ENCODE measurements at places on chromosomes 11 and 22.

GRCh38 chr22:40406063-40406890 lies 35.9 kb downstream of the SGSM3 start:
- DNase-seq, result no peak

- no peak for DNase-seq
These were observed 352 bp downstream of the C22orf23 start for GRCh38 chr22:37953062-37953436.

- peak; percentile 83 for DNase-seq
These were observed at the start of gene RELA for GRCh38 chr11:65662799-65663638. Gene RELA (minus strand): TSS chr11:65662916. CDS start chr11:65662832, 84 bp downstream.

- no peak for DNase-seq
These were observed 33.8 kb upstream of the SCUBE1 start for GRCh38 chr22:43376765-43377547.

GRCh38 chr11:34825670-34826383 lies 90.4 kb downstream of the APIP start:
- DNase-seq, result no peak

DNA sequence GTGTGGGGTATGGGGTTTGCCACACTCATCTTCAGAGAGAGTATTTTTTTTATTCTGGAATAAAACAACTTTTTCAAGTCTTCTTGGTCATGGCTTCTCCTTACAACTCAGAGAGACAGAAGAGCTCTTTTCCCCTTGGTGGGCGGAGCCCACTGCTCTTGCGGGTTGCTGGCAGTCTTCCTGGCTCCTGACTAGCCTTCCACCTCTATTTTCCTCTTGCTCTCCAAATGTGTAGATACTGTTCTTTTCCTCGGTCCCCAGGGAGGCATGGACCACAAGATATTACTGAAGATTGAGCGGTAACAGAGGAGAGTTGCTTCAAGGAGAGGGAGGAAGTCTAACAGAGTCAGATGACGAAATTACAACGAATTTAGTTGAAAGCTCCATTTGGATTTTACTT lies 210.6 kb downstream of the NTM start:
- no peak for DNase-seq

DNA sequence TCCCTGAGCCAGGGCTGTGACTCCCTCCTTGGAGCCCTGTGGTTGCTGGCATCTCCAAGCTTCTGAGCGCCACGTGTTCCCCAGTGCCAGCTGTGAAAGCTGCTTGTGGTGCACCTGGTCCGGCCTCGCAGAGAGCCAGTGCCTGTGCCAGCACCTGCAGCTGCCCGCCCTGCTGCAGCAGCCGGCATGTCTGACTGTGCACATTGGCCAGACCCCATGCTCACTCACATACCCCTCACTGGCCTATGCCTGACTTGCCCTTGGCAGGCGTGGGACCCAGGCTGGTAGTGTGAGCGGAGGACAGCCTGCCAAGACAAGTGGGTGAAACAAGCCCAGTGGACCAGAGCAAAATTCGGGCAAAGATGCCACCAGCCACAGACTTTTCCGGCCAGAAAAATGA lies 9.8 kb downstream of the MRPL48 start:
- no peak for DNase-seq

DNA sequence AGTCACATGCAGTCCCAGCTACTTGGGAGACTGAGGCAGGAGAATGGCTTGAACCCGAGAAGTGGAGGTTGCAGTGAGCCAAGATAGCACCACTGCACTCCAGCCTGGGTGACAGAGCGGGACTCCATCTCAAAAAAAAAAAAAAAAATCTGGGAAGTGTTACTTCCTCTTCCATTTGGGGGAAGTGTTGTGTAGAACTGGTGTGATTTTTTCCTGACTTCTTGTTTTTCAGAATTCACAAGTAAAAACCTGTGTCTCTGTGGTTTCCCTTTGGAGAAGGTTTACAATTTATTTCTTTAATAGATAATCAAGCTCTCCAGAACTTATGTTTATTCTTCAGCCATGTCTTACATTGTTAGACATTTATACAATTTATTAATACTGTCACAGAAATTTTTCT lies 396.1 kb downstream of the BRD1 start:
- DNase-seq, result no peak

DNA sequence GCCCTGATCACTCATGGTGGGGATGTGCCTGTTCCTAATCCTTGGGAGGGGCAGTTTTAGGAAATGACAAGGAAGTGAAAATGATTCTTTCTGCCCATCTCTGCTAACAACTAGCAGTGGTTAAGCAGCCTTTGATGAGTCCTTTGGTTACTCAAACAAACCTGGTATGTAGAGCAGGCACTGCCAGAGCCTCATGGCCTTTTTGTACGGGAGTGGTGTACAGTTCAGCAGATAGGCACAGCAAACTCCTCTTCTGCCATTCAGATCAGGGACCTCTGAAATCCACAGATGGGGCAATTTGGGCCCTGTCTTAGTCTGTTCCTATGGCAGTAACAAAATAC lies 66.2 kb downstream of the FZD4 start:
- no peak for DNase-seq

DNA sequence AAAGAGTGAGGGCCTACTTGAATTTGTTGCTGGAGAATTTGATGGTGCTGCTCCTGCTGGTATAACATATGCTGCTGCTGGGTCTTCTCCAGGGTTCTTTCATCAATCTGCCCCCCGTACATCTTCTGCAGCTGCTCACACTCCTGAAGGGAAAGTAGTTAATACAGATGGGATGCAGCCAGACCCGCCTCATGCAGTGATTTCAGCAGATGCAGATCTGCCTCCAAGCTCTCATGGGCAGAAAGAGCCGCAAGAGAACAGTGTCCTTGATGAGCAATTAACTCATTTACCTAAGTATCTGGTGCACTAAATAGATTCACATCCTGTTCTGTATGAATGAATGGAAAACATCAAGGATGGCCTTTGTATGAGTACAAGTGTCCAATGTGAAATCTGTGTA lies 24.8 kb upstream of the APOA1 start:
- DNase-seq, result no peak

DNA sequence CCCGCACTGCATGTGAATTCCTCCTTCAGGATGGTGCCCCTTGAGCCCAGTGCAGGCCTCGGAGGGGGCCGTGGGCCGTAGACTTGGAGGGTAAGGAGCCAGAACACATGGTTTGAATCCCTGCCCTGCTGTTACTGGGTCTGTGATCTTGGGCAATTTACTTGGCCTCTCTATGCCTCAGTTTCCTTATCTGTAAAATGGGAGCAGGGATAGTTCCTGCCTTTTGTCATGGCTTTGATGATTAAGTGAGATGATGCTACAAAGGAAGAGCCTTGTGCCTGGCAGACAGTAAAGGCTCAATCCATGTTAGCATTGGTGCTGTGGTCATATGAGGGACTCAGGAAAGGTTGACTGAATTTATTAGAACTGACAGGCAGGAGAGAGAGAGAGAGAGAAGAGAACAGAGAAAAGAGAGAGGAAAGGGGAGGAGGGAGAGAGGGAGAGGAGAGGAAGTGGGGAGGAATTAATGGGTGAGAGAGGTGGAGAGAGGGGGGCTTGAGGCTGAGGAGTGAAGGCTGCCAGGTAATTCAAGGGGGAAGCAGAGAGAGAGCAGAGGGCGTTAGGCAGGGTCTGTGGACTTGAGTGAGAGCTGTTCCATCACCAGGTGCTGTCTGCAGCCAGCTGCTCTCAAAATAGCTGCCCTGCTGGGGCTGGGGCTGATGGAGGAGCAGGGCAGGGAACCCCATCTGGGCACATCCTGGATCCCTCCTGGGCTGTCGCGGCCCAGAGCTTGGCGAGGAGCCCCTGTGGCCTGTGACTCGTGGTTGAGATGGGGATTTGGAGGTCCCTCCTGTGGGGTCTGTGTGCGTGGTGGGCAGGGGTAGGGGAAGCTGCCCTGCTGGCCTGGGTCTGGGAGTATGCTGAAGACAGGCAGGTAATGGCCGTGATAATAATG lies 44.1 kb downstream of the MCM5 start:
- no peak for DNase-seq

DNA sequence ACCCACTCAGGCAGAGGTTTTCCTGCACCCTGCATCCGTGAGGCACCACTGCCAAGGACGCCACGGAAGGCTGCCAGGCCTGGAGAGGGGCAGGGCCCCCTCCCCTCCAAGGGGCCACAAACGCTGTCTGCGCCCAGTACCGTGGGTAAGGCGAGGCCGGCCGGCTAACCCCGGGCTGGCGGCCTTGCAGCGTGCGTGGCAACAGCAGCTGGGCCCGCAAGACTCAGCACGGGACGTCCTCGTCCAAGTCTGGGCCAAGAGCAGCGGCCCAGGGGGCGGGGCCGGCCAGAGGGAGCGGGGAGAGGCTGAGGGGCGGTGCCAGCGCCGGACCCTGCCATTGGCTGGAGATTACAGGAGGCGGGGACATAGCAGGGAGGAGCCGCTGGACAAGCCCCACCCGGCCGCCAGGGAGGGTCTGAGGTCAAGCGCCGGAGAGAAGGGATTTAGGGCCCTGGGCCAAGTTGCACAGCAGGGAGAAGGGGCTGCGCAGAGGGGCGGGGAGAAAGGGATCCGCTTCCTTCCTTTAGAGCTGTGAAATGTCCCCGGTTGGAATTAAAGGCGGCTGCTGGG lies 16.0 kb downstream of the SLC43A1 start:
- no peak for DNase-seq

All from Kasumi-1 (cell line).